ENCODE measurements at places on chromosomes 7 and 10. TPM values are rescaled to one million over a fixed set of nuclear protein-coding genes. Genes with fewer than 3 reads are reported as not detected.

The CNPY1 gene
- not detected for total RNA-seq

The AASS gene
- total RNA-seq, result 2.0 TPM

The LIPN gene
- total RNA-seq, result not detected

The TEX36 gene
- not detected for total RNA-seq

The MET gene
- 1.8 TPM for total RNA-seq

The CDHR1 gene
- 0.40 TPM for total RNA-seq

The GNAT3 gene
- not detected for total RNA-seq

The AGR3 gene
- not detected for total RNA-seq
